ENCODE measurements at places on chromosomes 5 and 9.

DNA sequence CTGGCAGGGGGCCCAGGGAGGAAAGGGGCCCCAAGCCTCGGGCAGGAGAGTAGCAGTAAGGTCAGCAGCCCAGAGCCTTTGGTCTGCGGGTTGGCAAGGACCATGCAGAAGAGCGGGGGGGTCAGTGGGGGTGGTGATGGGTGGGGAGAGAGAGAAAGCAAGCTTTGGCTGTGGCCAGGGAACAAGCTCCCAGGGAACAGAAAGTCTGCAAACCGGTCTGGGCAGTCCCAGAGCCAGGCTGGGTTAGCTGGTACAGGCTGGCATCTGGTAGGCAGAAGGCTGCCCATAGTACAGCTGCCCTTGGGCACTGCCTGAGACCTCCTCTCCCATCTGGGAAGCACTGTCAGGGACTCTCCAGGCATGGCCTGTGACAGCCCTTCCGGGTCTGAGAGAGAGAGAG, 10.5 kb upstream of the EPB41L4B start:
- no peak for DNase-seq

- DNase-seq: no peak
These were observed 121.0 kb upstream of the NR3C1 start for GRCh38 chr5:143524338-143524945.

GRCh38 chr9:71286146-71286545, 164.7 kb upstream of the TRPM3 start:
- no peak for DNase-seq

- no peak for DNase-seq
These were observed 556.1 kb upstream of the ZNF608 start for GRCh38 chr5:125302577-125302976.

- no peak for DNase-seq
These were observed 45.2 kb downstream of the ENC1 start for GRCh38 chr5:74595143-74595925.

- no peak for DNase-seq
These were observed 124.0 kb upstream of the PPP1R26 start for GRCh38 chr9:135355521-135356011.

- no peak for DNase-seq
These were observed 33.5 kb downstream of the NAIF1 start for GRCh38 chr9:128033609-128034008.

GRCh38 chr5:95533761-95534160, 21.0 kb downstream of the SKIC3 start:
- DNase-seq: no peak

DNA sequence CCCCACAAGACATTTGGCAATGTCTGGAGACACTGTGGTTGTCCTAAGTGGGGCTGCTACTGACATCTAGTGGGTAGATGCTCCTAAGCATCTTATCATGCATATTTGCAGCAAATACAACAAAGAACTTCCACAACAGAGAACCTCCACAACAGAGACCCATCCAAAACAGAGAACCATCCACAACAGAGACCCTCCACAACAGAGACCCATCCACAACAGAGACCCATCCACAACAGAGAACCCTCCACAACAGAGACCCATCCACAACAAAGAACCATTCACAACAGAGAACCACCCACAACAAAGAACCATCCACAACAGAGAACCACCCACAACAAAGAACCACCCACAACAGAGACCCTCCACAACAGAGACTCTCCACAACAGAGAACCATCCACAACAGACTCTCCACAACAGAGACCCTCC, 32.8 kb downstream of the ARPC5L start:
- no peak for DNase-seq
